ENCODE measurements at places on chromosomes 5 and 9.

DNA sequence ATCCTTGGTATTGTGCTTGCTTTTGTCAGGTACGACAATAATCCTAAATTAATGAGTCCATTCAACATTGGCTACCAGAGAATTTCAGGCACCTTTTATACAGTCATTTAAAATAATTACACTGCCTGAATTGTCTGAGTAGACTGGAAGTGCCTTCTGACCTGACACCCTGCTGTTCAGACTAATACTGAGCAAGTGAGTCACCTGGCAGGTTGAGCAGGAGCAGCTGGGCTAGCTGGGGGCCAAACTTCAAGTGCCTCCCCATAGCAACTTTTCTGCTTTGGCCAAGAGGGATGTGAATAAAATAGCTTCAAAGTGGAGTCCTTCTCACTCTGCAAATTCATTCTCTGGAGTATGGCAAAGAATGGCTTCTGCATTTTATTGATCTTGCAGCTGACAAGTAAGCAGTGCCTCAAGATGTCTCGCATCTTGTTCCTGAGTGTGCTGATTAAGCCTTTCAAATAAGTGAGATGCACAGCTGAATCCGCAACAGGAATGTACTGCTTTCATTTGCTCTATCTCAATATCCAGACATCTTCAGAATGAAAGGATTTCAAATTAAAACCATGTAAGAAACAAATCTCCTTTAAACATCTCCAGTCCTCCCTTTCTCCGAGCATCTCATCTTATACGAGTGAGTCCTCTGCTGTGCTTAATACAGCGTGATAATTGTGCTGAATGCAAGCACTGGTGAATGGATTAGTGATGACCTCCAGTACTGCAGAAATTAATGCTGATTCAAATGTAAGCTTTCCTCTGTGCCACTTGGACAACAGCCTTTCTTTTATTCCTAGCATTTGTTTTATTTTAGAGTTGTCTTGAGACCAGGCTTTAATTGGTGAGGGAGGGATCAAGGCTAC, 271.2 kb downstream of the EDIL3 start:
- DNase-seq = no peak

DNA sequence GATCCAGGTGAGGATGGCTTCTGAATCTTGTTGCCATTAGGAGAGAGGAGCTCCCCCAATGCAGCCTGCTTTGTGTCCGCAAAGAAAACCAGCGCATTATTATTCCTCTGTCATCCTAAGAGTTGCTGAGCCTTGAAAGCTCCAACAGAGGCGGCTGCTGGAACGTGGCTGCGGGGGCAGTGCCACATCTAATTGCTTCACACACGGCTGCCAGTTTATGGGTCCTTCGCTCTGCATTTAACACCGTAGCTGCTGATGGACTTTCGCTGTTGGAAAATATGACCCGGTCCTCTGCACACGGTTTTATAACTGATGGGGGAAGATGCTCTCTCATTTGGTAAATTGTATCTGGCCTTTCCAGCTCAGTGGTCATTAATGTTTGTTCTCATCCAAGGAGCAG, 38.0 kb downstream of the ZNF622 start:
- DNase-seq = no peak

DNA sequence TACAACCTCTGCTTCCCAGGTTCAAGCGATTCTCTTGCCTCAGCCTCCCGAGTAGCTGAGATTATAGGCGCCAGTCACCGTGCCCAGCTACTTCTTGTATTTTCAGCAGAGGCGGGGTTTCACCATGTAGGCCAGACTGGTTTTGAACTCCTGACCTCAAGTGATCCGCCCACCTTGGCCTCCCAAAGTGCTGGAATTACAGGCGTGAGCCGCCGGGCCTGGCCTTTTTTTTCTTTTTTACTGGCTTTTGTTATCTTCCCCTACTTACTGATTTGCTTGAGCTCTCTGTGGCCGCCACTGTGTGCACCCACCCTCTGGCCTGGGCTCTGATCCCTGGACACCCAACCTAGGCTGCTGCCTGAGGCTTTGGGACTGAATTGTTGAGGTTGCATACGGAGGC, 60.3 kb downstream of the ANKRD33B start:
- no peak for DNase-seq

DNA sequence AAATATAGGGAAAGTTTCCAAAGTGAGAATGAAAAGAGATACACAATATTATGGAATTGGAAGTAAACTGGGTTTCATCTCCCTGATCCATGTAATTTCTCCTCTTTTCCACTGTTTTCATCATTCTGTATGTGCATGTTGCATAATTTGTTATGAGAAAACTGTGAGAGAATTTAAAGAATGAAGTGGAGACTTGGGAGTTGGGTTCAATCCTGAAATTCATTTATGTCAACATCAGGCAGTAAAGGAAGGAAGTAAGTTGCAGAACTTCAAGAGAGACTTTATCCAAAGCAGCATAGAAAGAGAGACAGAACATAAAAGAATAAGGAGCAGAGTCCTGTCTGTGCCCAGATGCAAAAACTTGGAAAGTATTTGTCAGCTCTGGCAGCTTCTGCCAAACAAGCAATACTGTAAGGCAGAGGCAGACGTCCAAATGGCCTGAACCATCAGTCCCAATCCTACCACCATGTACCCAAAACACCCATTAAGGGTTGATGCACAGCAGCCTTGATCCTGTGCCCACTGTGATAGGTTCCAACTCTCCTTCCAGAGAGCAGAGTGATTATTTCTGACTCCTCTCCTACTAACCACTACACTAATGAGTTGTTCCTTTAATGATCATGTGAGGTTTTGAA, 425.3 kb upstream of the CDH6 start:
- no peak for DNase-seq

GRCh38 chr5:110588286-110588980, 138.0 kb downstream of the TMEM232 start:
- no peak for DNase-seq

DNA sequence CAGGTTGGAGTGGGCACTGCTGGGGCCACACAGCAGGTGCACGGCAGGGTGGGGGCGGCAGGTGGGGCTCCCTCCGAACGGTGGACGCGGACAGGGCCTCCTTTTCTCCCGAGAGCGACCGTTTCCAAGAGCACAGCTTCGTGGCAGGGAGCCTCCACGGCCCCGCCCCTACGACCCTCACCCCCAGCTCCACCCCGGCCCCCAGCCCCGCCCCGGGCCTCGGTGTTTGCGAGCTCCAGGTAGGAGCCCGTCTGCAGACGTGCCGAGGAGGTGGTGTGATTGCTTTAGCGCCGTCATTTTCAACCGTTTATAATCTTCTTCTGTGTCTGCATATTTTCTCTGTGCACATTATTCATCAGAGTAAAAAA, 8.8 kb downstream of the GRIN1 start:
- DNase-seq = no peak

DNA sequence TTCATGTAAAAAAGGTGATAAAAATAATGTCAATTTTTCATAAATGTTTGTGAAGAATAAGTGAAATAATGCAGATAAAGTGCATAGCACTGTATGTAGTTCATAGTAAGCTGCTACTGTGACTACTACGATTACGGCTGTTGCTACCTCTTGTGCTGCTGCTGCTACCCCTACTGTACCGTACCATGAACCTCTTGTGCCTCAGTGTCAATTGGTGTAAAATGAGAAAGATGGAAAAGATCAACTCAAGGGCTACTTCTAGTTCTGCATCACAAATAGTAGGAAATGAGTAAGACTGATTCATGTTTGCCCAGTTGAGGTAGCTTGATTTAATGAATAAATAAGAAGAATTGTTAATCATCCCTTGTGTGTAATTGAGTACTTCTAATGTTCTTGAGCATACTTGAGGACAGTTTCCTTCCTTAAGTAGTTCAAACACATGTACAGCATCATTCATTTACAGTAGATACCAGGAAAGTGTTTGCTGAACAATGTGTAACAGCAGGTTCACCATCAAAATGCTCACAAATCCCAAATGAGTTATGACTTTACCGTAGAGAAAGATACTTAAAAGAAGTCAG, 200.0 kb upstream of the ATP10B start:
- DNase-seq = no peak
